ENCODE measurements at places on chromosomes 7 and 10.

- DNase-seq = no peak
Observed at GRCh38 chr7:131924857-131925256, 368.4 kb upstream of the PODXL start.

DNA sequence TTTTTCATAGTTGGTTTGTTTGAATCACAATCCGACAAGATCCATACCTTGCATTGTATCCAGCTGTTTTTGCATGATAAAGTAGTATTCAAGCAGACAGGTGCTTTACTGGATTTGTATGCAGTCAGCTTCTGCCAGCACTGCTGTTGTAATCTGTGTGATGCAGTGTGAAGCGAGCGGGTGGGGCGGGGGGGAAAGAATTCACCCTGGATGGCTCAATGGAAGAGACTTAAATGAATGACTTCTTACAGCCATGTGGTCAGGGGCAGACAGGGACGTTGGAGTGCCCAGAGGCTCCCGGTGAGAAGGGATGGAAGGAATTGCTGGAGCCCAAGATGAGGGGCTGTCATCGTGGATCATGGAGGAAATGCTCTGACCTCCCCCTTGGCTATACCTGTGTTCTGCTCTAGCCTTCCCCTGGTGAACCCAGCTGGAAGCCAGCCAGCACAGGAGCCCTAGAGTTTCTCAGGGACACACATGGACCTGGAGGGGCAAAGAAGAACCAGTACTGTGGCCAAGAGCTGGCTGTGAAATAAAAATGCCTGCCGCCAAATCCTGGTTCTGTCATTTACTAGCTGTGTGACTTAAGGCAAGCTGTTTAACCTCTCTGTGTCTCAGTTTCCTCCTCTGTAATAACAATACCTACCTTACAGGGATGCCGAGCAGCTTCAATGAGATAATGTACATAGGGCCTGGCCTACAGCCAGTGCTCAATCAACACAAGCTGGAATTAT is 14.1 kb downstream of the NFE2L3 start:
- no peak for DNase-seq

DNA sequence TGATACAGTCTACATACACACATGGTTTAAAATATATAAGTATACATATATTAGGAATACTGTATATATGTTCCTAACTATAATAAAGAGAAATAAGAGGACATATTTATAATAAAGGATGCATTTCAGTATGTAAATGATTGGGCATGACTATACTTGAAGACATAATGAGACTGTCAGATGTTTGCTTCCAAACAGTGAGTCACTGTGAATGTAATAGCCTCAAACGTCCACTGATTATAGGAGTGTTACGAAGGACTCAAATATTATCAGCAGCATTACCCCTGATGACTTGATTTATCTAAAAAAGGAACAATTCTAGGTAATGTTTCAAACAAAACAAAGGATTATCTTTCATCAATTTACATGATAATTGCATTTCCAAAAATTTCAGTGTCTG is 39.9 kb upstream of the NRBF2 start:
- DNase-seq = no peak

GRCh38 chr7:3956949-3957348 is 655.9 kb downstream of the SDK1 start:
- no peak for DNase-seq

DNA sequence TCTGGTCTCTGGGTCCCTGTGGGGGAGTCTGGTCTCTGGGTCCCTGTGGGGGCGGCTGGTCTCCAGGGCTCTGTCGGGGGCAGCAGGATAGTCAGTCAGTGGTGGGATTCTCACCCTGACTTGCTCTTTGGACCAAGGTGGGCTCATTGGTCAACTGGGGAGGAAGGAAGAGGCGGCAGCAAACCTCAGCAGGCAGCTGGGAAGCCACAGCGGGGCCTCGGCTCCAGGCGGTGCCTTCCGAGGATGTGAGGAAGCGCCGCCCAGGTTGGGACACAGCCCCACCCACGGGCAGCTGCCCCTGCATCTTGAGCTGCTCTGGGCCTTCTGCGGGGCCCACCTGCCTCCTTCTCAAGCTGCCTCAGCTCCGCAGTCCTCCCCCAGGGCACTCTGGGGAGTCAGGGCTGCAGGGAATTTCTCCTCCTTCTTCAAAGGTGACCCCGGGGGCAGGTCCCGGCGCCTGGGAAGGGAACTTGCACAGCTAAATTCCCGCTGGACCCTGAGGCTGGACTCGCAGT is 20.4 kb upstream of the KNDC1 start:
- DNase-seq = peak; percentile 68

- DNase-seq = no peak
Observed at GRCh38 chr7:138834583-138834982, 36.6 kb upstream of the ATP6V0A4 start.

GRCh38 chr10:120131183-120131582 is 238.7 kb downstream of the SEC23IP start:
- peak; percentile 90 for DNase-seq

DNA sequence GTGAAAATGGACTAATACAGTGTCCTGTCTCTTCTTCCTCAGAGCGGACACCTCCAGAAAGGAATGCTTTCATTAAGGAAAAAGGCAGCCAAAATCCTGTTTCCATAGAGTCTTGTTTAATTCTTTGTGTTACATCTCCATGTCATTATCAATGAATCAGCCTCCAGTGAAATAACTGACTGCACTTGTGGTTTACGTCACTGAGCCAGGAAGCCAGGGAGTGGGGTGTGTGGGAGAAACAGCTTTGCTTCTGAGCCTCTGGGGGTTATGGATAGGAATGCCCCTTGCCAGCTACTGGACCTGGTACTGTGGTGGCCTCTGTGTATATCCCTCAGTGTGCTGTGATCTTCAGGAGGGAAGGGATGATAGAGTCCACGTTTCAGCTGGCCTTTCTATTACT is 416.8 kb downstream of the GALNT17 start:
- DNase-seq = no peak

DNA sequence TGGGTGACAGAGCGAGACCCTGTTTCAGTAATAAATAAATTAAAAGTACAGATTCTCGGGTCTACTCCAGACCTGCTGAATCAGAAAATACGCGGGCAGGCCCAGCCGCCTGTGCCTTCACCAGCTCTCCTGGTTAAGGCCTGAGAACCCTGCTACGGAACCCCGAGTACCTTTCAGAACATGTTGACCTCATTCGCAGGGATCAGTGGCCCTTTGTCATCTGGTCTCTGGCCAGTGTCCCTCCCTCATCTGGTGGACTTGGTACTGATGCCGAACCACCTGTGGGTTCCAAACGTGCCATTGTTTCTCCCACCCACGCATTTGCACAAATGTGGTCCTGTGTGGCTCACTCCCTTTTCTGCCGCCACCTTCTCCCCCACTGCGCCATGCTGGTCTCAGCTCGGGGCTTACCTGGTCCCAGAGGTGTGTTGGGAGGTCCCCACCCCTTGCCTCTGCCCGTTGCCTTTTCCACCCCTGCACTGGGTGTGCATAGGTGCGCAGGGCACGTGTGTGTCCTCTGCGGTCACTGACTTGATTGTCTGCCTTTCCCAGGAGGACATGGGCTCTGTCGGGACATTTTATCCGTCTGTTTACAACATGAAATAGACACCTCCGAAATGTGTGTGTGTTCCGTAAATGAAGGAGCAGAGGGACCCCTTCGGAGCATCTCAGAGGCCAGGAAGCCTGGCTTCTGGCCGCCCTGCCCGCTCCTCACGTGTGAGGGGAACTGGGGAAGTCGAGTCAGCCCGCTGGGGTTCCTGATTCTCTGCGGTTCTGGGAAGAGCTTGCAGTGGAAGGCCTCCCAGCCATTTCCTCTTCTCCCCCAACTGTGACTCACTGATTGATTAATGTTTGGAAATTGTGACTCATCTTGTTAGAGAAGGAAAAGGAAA is 135.2 kb downstream of the CUX1 start:
- DNase-seq = no peak

GRCh38 chr10:71719042-71719441 is 536 bp downstream of the C10orf105 start:
- no peak for DNase-seq

DNA sequence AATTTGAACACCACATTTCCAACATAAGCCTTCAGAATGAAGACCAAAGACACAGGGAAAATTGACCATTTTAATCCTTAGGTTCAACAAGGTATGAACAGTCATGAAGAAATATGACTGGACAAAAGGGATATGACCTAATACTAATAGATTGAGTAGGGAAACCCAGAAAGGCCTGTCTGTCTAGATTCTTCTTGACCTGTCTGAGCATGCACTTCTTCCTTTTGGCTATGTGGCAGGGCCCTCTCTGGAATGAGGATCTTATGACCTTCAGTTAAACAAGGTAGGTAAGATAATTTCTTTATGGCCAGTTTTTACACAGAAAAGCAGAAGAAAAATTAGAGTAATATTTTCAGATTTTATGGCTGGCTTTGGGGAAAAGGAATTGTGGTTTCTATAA is 3.0 kb upstream of the PHYHIPL start:
- DNase-seq = no peak

- no peak for DNase-seq
Observed at GRCh38 chr7:43612128-43612527, 29.2 kb downstream of the STK17A start.

- DNase-seq = no peak
Observed at GRCh38 chr10:42543840-42544372, 94.5 kb downstream of the ZNF33B start.

DNA sequence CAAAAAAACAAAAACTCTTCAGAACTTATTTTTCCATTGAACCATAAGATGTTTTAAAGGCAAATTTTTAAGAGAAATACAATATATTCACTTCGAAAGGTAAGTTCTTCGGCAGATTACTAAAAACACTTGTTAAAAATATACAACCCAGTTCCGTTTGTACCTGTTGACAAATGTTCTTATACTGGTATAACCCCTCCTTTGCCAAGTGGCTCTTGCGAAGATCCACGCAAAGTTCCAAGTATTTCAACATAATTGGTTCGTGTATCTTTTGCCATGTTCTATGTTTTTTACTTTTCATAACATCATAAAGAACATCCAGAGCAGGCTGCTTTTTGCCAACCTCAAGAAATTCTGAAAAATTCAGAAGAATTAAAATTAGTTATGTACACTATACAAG is 7.0 kb downstream of the EIF3A start:
- no peak for DNase-seq

- DNase-seq = no peak
Observed at GRCh38 chr10:10432296-10433035, 585.2 kb upstream of the CELF2 start.

DNA sequence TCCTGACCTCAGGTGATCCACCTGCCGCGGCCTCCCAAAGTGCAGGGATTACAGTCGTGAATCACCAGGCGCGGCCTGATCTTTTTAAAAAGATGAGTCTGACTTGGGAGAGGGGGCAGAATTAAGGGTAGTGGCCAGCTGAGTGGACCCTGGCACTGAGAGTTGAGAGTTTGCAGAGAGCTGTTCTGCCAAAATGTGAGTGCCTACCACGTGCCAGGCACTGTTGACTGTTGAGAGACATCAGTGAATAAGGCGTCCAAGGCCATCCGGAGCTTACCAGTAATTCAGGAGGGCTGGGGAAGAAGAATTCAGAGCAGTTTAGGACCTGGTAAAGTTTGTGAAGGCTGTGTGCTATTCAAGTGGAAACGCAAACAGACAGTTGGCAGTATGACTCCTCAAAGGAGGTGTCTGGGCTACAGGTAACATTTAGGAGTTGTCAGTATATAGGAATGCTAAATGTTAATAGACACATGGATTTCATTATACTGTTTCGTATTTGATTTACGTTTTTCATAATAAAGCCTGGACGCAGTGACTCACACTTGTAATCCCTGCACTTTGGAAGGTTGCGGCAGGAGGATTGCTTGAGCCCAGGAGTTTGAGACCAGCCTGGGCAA is 1.5 kb downstream of the NIPSNAP2 start:
- DNase-seq = no peak

- DNase-seq = peak; percentile 44
Observed at GRCh38 chr10:71209352-71209715, 3.0 kb upstream of the UNC5B start.

GRCh38 chr7:105742787-105743186 is 133.6 kb downstream of the ATXN7L1 start:
- DNase-seq = no peak

- DNase-seq = no peak
Observed at GRCh38 chr10:128174581-128175559, 48.6 kb upstream of the MKI67 start.

DNA sequence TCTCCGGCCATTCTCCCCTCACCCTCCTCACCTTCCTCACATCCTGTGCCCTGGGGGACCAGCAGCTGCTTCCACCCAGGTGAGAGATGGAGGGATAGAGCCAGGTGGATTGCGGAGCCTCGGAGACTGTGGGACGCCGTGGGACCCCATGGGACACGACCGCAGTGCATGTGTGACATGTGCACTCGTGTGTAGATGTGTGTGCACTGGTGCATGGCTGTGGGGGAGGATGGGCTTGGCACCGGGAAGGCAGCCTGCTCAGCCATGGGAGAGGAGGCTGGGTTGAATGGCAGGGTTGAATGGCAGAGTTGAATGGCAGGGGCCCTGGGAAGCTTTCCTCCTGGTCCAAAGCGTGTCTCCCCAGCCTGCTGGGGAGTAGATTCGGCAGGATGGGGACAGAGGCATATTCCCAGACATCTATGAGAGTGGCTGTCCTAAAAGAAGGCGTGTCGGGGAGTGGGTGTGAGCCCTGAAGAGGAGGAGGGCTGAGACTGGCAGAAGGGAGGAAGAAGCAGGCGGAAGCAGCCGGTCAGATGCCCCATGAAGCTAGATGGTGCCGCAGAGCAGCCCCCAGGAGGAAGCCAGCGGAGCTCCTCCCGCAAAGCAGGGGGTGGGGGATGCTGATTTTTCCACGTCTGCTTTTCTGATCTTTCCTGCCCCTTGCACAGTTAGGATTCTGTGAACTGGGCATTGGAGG is 815 bp downstream of the GIMAP8 start:
- peak; percentile 36 for DNase-seq

- no peak for DNase-seq
Observed at GRCh38 chr7:101589976-101590662, 39.0 kb downstream of the MYL10 start.

DNA sequence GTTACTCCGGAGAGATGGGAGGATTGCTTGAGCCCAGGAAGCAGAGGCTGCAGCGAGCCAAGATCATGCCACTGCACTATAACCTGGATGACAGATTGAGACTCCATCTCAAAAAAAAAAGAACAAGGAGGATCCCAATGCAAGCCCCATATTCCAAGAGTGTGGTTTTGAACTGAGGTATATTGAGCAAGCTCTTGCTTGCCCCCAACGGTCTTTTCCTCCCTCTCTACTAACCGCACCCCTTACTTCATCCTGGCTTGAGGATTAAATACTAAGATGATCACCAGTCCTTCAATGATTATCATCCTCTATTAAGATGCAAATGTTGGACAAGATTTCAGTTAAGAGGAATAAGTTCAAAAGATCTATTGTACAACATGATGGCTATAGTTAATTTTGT is 12.5 kb upstream of the SRGN start:
- no peak for DNase-seq

- DNase-seq = no peak
Observed at GRCh38 chr7:65250697-65251395, 122.8 kb upstream of the ZNF92 start.

- DNase-seq = no peak
Observed at GRCh38 chr7:132108563-132108962, 467.7 kb downstream of the PLXNA4 start.

GRCh38 chr7:30559611-30560010 is 35.1 kb upstream of the GARS1 start:
- DNase-seq = no peak

GRCh38 chr7:104983578-104984539 is 30.1 kb upstream of the KMT2E start:
- peak; percentile 94 for DNase-seq

All from endodermal cell (in vitro differentiated cells).